ENCODE measurements at places on chromosomes 12 and 14. TPM values are rescaled to one million over a fixed set of nuclear protein-coding genes. Genes with fewer than 3 reads are reported as not detected.

GRCh38 chr14:105305345-105305744, 4.5 kb upstream of the BRF1 start:
- peak; percentile 38 for DNase-seq
- no peaks in the 10 kb centered on the region for H3K27me3 ChIP-seq
- peaks cover 23% of the 10 kb centered on the region for H3K4me1 ChIP-seq
- H3K27ac ChIP-seq = no peak overlapping the region

Gene SERPINA3
- not detected for total RNA-seq

Gene ANG
- 0.27 TPM for total RNA-seq

Gene LMO3
- total RNA-seq = not detected

Gene PLD4
- total RNA-seq = not detected
